ENCODE measurements at places on chromosomes 2 and 18. TPM values are rescaled to one million over a fixed set of nuclear protein-coding genes. Genes with fewer than 3 reads are reported as not detected.

Gene ANKRD30BL
- not detected for total RNA-seq

Gene PPP1R1C
- total RNA-seq, result not detected

- no peak for DNase-seq
- no peak overlapping the region for H3K4me3 ChIP-seq
- H3K27ac ChIP-seq, result peak overlapping the region; percentile 22
- H3K27me3 ChIP-seq, result no peaks in the 10 kb centered on the region
- H3K4me1 ChIP-seq, result no peaks in the 10 kb centered on the region
Measured at GRCh38 chr18:58258692-58259342, 214.8 kb downstream of the NEDD4L start.

GRCh38 chr2:199806179-199806578 is 44.8 kb downstream of the FTCDNL1 start:
- H3K4me3 ChIP-seq, result no peak overlapping the region
- H3K36me3 ChIP-seq, result no peaks in the 10 kb centered on the region
- no peak for DNase-seq
- H3K27me3 ChIP-seq, result no peaks in the 10 kb centered on the region
- no peak overlapping the region for H3K27ac ChIP-seq

- H3K4me1 ChIP-seq, result no peaks in the 10 kb centered on the region
- no peak for DNase-seq
- no peaks in the 10 kb centered on the region for H3K36me3 ChIP-seq
- H3K27ac ChIP-seq, result no peak overlapping the region
- H3K27me3 ChIP-seq, result no peaks in the 10 kb centered on the region
Measured at GRCh38 chr2:241898463-241899270, 29.1 kb downstream of the RTP5 start.

DNA sequence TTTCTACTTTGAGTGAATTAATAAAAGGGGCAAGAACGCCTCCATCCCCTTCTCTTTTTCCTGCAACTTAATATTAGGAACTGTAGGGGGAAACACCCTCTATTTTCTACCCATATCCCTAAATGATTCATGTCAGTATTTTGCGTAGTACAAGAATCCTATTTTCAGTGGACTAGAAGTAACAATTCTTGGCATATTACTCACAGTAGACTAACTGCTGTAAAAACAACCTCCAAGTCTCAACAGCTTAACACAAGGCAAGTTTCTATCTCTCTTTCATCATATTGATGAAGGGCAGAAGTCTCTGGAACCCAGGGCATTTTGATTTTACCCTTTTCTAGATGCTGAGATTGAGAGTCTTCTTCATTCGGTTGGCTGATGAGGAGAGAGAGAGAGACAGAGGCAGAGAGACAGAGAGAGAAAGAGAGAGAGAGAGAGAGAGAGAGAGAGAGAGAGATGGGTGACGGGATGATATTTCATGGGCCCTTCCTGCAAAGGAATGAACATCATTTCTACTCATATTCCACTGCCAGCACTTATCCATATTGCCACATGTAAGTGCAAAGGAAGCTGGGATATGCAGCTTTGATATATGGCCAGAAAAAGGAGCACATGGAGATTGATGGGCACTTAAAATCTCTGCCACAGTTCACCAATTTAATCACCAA is 481.6 kb downstream of the LPIN1 start:
- no peaks in the 10 kb centered on the region for H3K36me3 ChIP-seq
- H3K4me1 ChIP-seq, result no peaks in the 10 kb centered on the region
- H3K27ac ChIP-seq, result no peak overlapping the region
- H3K27me3 ChIP-seq, result no peaks in the 10 kb centered on the region

- H3K27me3 ChIP-seq, result no peaks in the 10 kb centered on the region
- H3K27ac ChIP-seq, result peak overlapping the region; percentile 21
- H3K36me3 ChIP-seq, result peaks cover 17% of the 10 kb centered on the region
- no peaks in the 10 kb centered on the region for H3K4me1 ChIP-seq
- no peak overlapping the region for H3K4me3 ChIP-seq
Measured at GRCh38 chr18:9952633-9953416, 39.0 kb downstream of the VAPA start.

DNA sequence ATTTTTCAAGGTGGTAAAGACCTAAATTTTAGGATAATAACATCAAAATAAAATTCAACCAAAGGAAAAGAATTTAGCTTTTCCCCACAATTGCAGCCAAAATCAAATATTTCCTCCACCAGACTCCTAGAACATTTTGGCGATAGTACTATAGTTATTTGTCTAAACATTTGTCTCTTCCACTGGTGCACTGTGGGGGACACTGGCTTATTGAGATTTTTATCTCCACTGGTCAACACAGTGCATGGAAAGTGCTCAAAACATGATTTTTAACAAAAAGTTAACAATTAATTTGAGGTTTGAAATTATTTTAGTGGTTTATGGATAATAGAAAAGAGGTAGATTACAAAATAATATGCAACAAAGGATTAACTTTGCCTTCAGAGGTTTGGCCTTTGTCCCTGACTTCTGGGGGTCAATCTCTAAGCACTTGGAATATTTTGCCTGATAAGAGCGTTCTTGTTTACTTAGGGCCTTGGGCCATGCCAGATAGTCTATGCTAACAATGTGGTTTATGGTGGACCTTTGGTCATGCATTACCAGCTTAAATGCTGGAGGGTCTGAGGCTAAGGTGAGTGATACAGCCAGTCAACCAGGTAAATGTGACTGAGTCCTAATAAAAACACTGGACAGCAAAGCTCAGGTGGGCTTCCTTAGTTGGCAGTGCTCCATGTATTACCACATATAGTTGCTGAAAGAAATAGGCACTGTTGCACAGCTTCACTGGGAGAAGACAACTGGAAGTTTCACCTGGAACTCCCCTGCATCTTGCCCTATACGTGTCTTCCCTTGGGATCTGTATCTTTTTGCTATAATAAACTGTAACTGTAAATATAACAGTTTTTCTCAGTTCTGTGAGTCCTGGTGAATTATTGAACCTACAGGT is 67.2 kb upstream of the SATB2 start:
- H3K36me3 ChIP-seq, result no peaks in the 10 kb centered on the region
- H3K4me1 ChIP-seq, result no peaks in the 10 kb centered on the region
- no peak overlapping the region for H3K27ac ChIP-seq

Gene TSPYL6
- total RNA-seq, result not detected

Gene KCNK3
- not detected for total RNA-seq

DNA sequence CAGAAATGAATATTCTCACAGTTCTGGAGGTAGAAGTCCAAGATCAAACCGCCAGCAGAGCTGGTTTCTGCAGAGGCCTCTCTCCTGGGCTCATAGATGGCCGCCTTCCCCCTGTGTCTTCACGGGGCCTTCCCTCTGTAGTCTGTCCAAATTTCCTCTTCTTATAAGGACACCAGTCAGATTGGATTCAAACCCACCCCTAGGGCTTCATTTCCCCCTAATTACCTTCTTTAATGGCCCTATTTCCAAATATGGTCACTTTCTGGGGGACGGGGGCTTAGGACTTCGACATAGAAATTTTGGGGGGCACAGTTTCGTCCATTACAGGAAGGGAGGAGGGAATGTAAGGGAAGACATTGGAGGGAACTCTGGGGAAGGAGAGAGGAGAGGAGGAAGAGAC is 132.6 kb downstream of the DDX1 start:
- no peak overlapping the region for H3K4me3 ChIP-seq
- H3K4me1 ChIP-seq, result no peaks in the 10 kb centered on the region
- no peak overlapping the region for H3K27ac ChIP-seq
- no peaks in the 10 kb centered on the region for H3K36me3 ChIP-seq
- DNase-seq, result no peak
- H3K27me3 ChIP-seq, result no peaks in the 10 kb centered on the region

GRCh38 chr2:170823088-170823897 is 6.6 kb downstream of the GAD1 start:
- no peak overlapping the region for H3K4me3 ChIP-seq
- H3K27me3 ChIP-seq, result peaks cover 48% of the 10 kb centered on the region
- no peak for DNase-seq
- H3K36me3 ChIP-seq, result no peaks in the 10 kb centered on the region

DNA sequence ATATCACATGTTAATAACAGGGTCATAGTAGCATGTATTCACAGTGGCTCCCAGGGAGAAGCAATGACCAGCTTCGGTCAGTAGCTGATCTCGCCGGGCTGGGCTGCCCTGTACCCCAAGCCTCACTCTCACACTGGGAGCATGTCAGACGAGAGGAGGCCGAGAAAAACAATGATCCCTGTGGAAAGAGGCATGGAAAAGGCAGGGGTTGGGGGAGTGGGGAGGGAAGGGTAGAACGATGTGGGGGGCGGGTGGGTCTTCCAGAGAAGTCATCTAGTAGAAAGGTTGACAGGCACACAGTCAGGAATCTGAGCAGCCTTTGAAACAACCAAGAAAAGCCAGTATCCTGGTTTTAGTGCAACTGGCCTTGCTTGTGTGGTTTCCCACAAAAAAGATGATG is 25.4 kb downstream of the TGFA start:
- no peaks in the 10 kb centered on the region for H3K27me3 ChIP-seq
- peaks cover 20% of the 10 kb centered on the region for H3K4me1 ChIP-seq
- no peak overlapping the region for H3K27ac ChIP-seq
- no peak overlapping the region for H3K4me3 ChIP-seq
- DNase-seq, result no peak

DNA sequence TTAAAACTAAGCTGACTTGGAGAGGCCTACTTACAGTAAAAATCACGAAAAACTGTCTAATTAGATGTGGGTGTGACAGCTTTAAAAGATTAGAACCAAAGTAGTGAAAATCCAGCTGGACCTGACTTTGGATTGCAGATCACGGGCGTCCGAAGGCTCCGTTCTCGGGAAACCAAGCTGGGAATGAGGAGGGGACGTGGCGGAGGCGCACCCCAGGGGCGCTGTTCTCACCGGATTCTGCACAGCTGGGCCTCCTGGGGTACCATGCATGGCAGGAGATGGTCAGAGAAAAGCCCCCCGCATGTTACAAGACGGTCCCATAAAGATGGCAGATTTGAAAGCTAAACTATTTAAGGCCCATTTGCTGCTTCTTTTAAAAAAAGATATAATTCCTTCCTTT is 5.0 kb upstream of the OTOS start:
- H3K4me1 ChIP-seq, result peaks cover 5% of the 10 kb centered on the region
- no peaks in the 10 kb centered on the region for H3K27me3 ChIP-seq
- no peak for DNase-seq
- H3K4me3 ChIP-seq, result no peak overlapping the region
- H3K36me3 ChIP-seq, result no peaks in the 10 kb centered on the region

Measured in CD8-positive, alpha-beta memory T cell (primary cell).